ENCODE measurements at places on chromosomes 7 and 10.

- DNase-seq: peak; percentile 85
Observed at GRCh38 chr10:119206603-119207365, 587 bp upstream of the GRK5 start.

DNA sequence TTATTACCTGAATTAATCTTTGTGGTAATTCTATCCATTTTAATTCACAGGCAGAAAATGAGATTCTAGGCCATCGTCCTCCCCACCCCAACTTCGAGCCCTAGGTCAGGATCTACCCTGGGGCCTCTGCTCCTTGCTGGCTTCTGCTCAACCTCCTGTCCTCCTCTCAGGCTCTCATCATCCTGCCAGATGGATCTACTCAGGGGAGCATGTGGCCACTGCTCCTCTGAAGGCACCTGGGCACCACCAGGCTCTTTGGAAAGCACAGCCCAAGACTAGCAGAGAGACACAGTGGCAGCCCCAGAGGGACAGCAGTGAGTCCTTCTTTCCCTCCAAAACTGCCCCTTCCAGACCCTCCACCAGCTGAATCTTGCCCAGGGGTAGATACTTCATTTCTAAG lies 248.2 kb downstream of the TCERG1L start:
- DNase-seq: no peak

DNA sequence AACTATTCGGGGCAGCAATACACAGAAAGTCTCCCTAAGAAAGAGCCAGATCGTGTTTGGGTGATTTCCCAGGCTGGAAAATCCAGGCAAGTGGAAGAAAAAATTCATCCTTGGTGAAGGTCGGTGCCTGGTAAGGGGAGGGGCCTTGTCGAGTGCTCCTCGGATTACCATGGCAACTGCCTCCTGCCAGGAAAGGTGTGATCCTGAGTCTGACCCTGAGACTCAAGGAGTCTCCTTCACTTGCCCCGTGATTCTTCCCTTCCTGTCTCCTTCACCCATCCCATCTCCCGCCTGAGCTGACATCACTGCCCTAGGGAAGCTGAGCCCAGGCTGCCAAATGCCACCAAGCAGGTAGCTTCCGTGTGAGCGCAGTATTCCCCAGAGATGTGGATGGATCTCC lies 112.2 kb downstream of the MYL10 start:
- DNase-seq: no peak

- no peak for DNase-seq
Observed at GRCh38 chr10:109215291-109216075, 707.8 kb downstream of the XPNPEP1 start.

DNA sequence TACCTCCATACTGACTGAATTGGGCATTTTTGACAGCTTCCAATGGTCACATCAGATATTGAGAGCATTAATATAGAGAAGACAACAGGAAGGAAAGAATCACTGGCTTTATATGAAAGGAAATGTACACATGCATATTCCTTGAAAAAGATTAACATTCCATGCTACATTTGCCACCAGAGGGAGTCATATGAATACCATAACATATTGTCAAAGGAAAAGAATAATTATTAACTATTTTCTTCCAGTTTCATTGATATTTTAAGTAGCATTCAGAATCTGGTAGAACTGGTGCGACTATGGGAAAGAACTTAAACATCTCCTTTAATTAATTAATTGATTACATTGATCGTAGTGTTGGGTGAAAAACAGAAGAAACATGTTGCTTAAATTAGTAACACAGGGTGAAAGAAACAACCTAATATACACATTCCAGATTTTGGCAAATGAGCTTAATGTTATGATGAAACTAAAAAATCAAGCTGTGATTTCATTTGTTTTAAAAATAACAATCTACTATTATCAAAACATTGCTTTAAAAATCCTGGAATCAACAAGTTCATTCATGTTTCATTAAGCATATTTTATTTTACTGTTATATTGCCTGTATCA lies 71.5 kb downstream of the GPR85 start:
- no peak for DNase-seq

DNA sequence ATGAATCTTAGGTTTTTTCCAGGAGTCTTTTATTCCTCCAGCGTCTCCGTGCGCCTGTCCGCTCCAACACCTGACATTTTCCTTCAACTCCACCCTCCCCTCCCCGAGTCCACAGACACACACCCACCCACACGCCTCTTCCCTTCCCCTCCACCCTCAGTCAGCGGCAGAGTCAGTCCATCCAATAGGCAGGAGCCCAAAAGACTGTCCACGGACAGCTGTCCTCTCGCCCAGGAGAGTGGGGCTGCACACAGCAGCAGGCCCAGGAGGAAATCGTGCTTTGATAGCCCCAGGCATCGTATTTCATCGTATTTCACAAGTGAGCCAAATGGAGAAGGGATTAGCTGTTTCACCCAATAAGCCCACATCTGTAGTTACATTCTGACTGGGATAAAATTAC lies 285.1 kb downstream of the ZEB1 start:
- no peak for DNase-seq

DNA sequence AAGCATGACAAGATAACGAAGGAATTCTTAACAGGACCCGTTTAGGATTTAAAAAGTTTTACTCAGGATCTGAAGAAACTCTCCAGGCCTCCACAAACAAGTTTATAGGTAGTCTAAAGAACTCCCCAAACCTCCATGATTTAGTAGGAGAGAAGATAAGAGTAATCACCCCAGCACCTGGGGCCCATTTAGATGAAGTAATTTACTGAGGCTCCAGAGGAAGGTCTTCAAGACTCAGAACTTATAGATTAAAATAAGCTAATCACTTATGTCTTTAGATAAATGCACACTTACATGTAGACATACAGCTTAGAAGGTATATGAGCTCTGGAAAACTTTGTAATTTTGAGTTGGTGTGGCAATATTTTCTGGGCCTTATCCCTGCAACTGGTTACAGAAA lies 123.8 kb downstream of the HBP1 start:
- DNase-seq: no peak
